CD8-positive, alpha-beta T cell (primary cell): ENCODE measurements at places on chromosomes 7 and 10.

DNA sequence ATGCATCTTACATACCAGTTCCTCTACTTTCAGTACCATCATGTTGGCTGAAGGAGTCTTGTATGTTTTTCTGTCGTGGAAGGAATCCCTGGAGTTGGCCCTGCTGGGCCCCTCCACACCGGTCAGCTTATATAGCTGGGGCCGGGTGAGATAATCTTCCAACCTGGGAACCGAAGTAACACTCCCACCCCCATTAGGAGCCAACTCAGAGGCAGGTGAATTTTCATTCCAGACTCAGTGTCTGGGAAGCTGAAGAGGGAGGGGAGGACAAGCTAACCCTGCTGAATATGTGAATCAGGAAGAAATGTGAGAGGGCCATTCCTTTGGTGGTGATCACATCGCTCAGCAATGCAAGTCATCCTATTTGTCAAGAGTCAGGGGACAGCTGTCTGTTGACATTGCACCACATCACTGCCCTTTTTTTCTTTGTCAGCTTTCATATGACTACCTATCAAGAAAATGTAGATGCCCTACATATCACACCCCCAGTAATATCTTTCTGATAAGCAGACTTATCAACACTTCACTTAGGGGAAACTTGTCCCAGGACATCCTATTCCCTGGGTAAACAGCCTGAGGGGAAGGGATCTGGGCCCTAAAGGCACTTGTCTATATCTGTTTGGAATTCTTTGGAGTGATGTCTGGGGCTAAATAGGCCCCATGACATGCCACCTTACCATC lies at the start of gene ANKRD1:
ANKRD1 (minus strand) TSS at position 102 of the 681 bp plus-strand sequence; CDS start at position 42, 60 bp downstream.
- DNase-seq, result no peak

DNA sequence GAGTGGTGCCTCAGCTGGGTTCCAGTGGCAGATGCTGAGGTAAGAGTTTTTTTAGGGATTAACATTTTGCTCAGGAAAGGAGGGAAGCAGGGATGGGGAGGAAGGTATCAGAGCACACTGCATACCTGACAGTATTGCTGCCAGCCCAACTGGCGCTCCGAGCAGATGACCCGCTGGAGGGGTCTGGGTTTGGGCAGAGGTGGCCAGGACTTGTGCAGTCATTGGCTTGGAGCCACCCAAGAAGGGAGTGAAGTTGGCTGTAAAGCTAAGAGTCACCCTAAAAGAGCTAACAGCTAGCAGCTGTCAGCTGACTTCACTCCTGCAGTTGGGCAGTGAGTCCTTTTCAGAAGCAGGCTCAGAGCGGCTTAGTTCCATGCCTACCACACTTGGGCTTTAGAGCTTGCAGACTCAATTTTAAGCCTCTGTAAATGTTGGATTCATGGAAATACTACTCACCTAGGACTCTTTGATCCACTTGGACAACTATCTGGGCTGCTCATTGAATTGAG lies 5.8 kb upstream of the ARHGAP22 start:
- no peak for DNase-seq

- no peak for DNase-seq
These were observed 27.2 kb upstream of the PAPSS2 start for GRCh38 chr10:87632454-87632853.

GRCh38 chr10:24462291-24462813 lies 253.4 kb downstream of the KIAA1217 start:
- no peak for DNase-seq

DNA sequence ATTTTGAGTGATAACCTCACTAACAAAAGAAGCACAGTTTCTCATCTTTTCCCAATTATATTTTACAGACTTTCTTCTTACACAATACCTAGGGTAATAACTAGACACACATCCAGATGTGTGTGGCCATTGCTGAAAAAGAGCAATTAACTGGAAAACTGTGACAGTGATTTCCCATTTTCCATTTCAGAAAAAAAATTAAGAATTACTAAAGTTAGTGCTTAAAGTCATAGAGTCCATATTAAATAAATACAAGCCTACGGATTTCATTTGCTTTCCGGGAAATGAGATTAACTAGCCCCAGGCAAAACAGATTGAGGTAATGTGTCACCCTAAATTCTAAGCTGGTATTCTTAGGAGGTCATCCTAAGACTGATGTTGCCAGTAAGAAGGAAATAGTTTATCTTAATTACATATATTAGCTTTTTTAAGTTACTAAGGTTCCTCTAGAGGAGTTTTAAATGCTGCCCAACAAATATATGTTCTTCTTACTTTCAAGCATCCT lies 10.2 kb upstream of the MACC1 start:
- DNase-seq, result no peak

DNA sequence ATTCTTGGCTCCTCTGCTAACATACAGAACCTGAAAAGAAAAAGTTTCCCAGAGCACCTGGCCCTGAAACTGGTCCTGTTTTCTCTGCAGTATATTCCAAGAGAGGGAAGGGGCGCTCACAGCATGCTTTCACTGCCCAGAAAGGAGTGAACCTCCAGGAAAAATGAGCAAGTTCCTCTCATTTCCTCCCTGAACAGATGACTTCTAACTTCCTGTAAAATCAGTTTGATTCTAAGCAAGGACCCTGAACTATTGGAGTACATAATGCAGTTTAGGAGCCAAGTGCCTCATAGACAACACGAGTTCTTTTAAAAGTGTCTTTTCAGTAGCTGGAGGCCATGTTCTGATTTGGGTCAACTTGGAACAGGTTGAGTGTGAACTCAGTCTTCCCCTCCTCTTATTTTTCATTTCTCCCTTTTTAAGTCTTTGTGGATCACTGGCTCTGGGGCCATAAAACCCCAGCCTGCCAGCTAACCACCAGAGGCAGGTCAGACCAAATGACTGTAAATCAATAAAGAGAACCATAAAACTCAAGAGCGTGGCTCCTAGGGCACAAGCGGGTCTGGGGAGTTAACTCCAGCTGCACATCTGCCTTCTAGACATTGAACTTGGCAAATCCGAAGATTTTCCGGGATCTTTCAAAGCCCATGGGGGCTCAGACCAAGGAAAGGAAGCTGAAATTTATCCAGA lies 5.9 kb upstream of the LRRC18 start:
- no peak for DNase-seq

DNA sequence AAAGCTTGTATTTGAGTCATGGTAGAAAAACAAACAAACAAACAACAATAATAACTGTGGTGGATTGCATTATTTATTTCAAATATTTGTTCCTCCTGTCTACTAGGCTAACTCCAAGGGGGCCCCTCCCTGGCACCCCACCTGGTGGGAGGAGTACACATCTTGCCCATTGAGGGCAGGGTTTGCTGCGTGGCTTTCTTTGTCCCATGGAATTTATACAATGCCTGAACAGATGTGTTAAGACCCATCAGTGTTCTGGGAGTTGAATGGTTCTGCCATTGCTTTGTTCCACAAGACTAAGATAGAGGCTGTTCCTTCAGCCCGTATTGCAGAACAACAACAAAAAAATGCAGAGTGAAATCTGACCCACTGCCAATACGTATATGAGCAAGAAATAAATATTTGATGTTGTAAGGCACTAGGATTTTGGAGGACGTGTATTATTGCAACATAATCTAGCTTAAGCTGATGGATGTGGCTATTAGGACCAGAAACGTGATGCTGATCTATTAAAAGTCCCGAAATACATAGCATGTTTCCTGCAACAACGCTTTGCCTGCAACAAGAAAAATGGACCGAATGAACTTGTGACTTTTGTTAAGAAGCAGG lies 119.1 kb upstream of the JCAD start:
- no peak for DNase-seq

DNA sequence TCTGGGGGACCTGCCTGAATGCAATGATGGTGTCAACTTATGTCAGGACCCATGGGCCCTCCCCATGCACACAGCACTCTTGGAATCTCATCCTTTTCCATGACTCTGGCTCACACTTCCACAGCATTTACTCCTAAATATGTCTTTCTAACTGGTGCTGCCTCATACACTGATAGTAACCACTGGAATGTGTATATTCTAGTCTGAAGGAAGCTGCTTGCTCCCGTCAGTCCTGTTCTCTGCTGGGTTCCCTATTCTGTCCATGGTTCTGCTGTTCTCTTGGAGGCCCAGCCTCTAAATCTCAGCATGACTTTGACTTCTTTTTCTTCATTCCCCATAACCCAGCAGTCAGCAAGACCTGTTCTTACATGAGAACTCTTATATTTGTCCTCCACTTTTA lies 1055.1 kb downstream of the KCNMA1 start:
- DNase-seq, result no peak

DNA sequence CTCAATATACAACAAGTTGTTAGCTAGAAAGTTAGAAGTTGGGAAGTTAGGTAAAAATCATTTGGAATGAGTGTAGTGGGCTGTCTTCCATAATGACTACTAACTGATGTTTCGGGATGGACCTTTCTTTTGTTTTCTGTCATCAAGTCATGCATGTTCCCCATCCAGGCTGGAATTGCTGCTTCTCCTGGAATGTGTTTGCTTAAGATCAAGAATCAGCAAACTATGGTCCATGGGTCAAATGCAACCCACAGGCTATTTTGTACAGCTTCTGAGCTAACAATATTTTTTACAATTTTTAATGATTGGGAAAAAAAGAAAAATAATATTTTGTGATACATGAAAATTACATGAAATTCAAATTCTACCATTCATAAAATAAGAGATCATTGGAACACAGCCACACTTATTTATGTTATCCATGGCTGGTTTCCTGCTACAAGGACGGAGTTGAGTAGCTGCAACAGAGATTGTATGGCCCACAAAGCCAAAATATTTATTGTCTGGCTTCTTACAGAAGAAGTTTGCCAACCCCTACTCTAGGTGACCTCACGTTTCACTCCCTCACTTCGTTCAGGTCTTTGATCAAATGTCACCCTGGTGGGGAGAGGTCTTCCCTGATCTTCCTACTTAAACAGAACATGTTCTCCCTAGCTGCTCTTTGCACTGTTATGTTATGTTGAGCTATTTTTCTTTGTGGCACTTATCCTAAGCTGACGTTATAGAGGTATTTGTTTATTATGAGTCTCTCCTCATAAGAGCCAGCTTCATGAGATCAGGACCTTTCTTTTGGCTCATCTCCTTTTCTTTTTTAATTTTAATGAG lies 127.1 kb downstream of the RALA start:
- DNase-seq, result no peak

DNA sequence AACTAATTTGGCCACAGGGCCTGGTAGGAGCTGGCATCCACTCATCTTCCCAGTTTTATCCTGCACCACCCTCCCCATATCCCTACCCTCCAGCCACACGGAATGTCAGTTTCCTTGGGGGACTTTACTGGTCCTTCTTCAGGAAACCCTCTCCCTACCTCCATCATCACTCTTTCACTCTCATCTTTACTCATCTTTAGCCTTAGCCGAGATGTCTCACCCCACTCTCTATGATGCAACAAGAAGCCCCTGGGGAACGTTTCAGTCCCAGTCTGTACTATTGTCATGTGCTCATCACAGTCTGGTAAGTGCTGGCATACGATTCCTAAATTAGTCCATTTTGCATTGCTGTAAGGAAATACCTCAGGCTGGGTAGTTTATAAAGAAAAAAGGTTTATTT lies 34.9 kb upstream of the TMEM248 start:
- no peak for DNase-seq

GRCh38 chr10:97399843-97400545 lies 1.1 kb downstream of the RRP12 start:
- DNase-seq, result no peak

DNA sequence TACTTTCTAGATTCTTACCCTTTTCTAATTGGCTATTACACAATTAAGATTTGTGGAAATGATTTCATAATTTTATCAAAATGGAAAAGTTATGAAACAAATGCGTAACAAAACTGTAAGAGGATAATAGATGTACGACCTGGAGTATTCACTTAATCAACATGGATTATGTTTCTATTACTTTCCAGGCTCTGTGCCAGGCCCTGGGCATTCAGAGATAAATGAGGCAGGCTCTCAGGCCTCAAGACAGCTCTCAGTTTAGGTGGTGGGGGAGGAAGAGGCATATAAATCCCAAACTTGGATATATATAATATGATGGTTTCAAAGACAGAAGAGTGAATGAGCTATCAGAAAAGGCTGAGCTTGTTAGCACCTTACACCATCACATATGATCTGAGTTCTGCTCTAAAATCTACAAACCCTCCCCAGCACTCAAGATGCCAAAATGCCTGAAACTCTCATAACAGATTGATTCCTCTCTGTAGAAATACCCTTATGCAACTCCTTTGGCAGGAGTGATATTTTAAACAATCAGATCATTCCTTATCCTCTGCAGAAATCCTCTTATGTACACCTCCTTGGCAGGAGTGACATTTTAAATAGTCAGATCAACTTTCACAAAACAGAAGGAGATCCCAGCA lies 42.5 kb downstream of the ACBD5 start:
- DNase-seq, result no peak

DNA sequence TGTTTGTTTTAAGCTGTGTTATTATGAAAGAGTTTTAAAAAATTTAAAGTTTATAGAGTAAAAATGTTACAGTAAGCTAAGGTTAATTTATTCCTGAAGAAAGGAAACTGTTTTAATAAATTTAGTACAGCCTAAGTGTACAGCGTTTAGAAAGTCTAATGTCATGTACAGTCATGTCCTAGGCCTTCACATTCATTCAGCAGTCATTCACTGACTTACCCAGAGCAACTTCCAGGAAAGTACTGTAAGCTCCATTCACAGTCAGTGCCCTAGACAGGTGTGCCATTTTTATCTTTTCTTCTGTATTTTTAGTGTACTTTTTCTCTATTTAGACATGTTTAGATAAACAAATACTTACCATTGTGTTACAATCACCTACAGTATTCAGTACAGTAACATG lies 126.8 kb downstream of the TPK1 start:
- no peak for DNase-seq

DNA sequence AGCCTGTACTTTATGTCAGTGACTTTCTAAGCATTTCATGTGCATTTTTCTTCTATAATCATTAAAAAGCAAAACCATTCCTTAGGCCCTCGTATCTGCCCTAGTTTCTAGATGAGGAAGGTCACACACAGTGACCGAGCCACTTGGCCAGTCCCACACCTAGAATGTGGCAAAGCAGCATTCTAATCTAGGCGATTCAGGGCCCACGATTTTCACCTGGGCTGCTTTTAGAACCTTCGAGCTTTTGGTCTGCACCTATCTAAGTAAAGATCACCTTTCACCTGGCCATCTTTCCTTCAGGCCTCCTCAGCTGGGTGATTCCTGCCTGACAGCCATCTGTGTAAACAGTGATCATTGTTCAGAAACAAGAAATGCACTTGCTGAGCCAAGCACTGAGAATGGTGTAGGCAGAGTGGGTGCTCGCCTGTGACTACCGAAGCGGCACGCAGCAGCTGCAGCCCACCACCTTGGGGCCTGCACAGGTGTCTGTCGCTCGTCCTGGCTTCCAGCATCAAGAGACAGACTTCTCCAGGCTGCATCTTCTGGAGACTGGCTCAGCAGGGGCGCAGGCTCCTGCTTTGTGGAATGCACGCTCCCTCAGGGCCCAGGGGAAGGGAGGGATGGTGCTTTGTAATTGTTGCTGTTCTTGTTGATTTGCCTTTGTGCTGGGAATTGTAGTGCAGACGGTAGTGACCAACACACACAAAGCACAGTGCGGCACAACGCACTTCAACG lies 149.0 kb upstream of the INSYN2A start:
- no peak for DNase-seq

- peak; percentile 72 for DNase-seq
These were observed 126.5 kb downstream of the ZMIZ1 start for GRCh38 chr10:79195091-79195923.

GRCh38 chr10:103861505-103861904 lies 6.1 kb upstream of the SH3PXD2A start:
- DNase-seq, result no peak

GRCh38 chr10:79410315-79411094 lies 34.9 kb downstream of the ZCCHC24 start:
- DNase-seq, result no peak
